ENCODE measurements at places on chromosomes 4 and X.
A peak's percentile ranks its signal among the peaks of the same experiment; 100 is the strongest.

DNA sequence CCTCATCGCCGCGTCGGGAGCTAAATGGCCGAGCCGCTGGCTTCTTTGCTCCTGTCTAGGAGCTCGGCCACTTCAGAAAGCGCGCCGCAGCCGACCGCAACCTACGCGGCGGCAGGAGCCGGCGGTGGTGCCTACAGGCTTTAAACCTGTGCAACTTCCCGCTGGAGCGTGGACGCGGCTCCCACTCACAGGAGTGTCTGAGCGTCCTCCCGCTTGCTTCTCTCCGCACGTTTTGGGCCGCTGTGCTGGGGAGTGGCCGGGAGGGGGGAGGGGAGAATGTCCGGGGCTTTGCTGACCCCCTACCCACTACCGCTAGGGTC lies 1.0 kb downstream of the NHSL2 start:
- no peak for DNase-seq

- DNase-seq, result no peak
Measured at GRCh38 chrX:2538031-2538757, 37.4 kb upstream of the DHRSX start.

- DNase-seq, result peak; percentile 60
Measured at GRCh38 chr4:101282076-101282844, 65.1 kb downstream of the PPP3CA start.

- no peak for DNase-seq
Measured at GRCh38 chr4:6876440-6876839, 33.2 kb upstream of the TBC1D14 start.

GRCh38 chr4:69490271-69490670 lies 5.4 kb downstream of the UGT2B4 start:
- no peak for DNase-seq

DNA sequence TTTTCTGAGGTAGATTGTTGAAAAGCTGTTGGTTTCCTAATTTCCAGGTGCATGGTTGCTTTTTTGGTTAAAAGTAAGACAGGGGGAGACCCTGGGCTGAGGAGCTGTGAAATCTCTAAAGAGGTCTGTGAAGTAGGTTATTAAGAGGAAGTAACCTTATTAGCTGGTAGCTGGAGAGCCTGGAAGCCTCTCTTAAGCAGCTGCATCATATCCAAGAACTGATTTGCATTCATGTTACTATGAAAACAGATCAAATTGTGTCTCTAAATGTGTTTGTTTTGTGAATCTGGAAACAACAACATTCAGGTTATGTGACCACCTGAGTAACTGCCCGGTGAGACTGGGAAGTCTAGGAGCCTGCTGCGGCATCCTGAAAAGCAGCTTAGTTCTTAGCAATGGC lies 54.1 kb downstream of the ARHGAP10 start:
- peak; percentile 35 for DNase-seq

GRCh38 chrX:21658152-21658737 lies at the start of gene KLHL34:
Gene KLHL34 (minus strand): TSS chrX:21658330. CDS start chrX:21657788, 542 bp downstream.
- DNase-seq, result no peak

DNA sequence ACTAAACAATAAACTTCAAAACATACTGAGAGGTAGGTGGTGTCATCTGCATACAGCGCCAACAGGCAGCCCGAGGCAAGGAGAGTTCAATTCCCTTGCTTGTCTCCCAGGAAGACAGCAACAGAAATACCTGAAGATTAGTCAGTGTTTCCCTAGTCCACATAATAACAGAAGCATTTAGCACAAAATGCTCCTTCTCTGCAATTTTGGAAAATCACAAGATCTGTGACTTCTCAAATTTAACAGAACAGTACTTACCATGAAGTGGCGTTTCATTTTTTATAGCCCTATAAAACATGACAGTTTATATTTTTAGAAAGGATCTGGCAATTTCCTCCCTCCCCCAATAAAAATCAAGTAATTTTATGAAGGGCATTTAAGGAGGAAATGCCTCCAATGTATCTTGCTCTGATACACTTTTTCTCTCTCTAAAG lies 67.1 kb upstream of the MYOZ2 start:
- no peak for DNase-seq

GRCh38 chr4:18397681-18398390 lies 376.3 kb upstream of the LCORL start:
- DNase-seq, result no peak

GRCh38 chr4:67332627-67333026 lies 212.7 kb downstream of the CENPC start:
- peak; percentile 11 for DNase-seq

GRCh38 chrX:68808686-68809357 lies 20.0 kb upstream of the EFNB1 start:
- DNase-seq, result no peak

DNA sequence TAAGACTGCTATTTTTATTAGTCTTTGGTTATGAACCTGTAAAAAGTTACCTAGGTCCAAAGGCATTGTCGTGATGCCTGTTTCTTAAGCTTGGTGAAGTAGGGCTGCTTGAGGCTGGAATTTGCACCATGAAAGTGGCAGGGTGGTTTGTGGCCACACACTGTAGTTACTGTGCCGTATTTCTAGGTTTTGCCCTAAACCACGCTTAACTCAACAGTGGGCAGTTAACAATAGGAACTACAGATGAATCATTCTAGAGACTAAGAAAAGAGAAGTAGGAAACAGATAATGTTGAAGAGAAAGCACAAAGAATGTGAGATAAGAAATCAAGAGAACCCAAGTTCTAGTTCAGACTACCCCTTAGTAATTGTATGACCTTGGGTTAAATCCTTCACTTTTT lies 11.5 kb downstream of the ETNPPL start:
- no peak for DNase-seq

DNA sequence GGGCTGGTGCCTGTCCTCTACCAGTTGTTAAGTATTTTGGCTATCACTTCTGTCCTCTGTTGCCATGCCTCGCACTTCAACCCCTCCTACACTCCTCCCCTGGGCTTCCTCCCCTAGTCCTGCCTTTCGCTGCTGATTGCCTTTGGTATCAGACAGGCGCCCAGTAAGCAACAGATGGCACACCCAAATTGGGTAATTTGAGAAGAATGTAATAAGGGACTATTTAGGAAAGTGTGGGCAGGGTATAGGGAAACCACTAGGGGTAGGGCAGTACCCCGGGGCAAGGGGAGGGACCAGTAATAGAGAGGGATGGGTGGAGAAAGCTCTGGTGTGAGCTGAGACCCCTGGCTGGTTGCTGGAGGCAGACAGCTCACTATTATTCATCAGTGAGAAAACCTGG lies 172.7 kb upstream of the USP9X start:
- DNase-seq, result no peak

DNA sequence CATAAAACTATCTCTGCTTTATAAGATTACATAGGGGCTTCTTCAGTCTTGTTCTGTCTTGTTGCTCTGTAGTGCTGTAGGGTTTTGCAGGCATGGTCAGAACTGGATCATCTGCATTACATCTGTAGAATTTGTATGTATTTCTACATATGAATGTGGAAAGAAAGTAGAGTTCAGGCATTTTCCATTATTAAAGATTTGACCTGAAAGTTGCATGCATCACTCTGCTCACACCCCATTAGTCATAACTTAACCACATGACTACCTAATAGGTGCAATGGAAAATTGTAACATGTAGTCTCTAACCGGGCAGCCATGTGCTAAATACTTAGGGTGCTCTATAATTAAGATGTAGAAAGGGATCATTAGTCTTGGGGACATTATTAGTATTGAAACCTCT lies 45.7 kb upstream of the AGA start:
- DNase-seq, result no peak

- no peak for DNase-seq
Measured at GRCh38 chr4:123393721-123394120, 2.9 kb upstream of the SPRY1 start.

- DNase-seq, result no peak
Measured at GRCh38 chrX:105299286-105299685, 78.8 kb upstream of the TEX13A start.

GRCh38 chr4:79574741-79575451 lies 166.9 kb upstream of the GK2 start:
- DNase-seq, result no peak

- no peak for DNase-seq
Measured at GRCh38 chrX:138710866-138711341, 613 bp downstream of the FGF13 start.

- peak; percentile 1 for DNase-seq
Measured at GRCh38 chrX:57044245-57044644, 48.9 kb upstream of the SPIN3 start.

DNA sequence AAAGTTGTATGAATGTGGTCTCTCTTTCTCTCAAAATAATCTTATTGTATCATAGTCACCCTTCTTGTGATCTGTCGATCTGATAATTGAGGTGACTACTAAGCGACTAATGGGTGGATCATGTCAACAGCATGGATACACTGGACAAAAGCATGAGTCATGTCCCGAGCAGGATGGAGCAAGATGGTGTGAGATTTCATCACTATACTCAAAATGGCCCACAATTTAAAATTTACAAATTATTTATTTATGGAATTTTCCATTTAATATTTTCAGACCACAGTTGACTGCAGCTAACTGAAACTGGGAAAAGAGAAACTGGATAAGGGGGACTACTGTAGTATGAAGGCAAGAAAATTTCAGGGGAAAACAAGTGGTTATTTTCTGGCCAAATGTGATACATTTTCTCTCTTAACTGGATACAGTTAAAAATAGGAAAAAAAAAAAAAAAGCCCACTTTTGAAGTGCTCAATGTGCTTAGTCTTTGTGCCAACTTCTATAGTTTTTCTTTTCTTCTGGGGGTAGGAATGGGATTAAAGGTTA lies 25.3 kb downstream of the FAM241A start:
- DNase-seq, result peak; percentile 21

- DNase-seq, result no peak
Measured at GRCh38 chr4:112128452-112128851, 16.8 kb upstream of the FAM241A start.

GRCh38 chrX:6738518-6739470 lies 203.9 kb upstream of the VCX3A start:
- DNase-seq, result no peak

DNA sequence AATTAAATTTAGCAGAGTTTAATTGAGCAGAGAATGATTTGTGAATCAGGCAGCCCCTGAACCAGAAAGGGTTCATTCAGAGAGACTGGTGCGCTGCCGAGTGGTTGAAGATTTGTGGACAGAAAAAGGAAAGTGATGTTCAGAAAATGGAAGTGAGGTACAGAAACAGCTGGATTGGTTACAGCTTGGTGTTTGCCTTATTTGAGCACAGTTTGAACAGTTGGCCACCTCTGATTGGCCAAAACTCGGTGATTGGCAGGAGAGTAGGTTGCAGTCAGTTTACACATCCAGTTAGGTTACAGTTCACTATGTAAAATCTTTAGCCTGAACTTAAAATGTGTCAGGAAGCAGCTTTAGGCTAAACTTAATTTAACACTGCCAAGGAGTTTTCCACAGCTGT lies 14.9 kb downstream of the MID1IP1 start:
- DNase-seq, result no peak

- DNase-seq, result no peak
Measured at GRCh38 chr4:107192601-107193000, 156.5 kb upstream of the DKK2 start.

DNA sequence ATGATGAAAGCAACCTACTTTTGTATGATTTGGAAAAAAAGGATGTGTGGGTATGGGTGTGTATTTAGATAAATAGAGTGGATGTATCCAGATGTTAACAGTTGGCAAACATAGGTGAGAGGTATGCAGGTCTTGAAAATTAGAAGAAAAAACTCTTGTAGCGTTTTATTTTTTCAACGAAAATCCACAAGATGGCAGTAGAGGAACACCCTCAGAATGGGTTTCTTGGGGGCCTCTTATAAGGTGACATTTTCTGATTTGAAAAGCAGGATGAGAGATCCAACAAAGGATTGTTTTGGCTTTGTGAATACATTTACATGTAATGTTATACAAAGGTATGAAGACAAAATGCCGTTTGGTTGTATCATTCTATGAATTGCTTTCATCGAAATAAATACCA lies 68.3 kb downstream of the FMR1NB start:
- peak; percentile 12 for DNase-seq

- DNase-seq, result no peak
Measured at GRCh38 chr4:104138116-104138515, 356.6 kb downstream of the CXXC4 start.

DNA sequence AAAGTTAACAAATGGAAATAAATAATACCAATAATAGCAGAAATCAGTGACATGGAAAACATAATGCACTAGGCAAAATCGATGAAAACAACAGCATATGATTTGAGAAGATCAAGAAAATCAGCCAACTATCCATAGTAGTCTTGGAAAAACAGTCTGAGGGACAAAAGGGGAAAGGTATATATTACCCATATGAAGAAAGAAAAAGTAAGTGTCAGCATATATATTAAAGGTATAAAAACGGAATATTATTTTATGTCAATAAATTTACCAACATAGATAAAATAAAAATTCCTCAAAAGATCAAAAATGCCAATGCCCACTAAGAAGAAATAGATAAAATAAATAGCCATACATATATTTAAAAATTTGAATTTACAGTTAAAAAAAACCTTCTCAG lies 33.0 kb downstream of the ACTRT1 start:
- no peak for DNase-seq

GRCh38 chrX:18426004-18426320 lies 554 bp downstream of the CDKL5 start:
- DNase-seq, result no peak

- no peak for DNase-seq
Measured at GRCh38 chr4:170400361-170400760, 310.6 kb upstream of the AADAT start.

- no peak for DNase-seq
Measured at GRCh38 chr4:20178902-20179576, 72.7 kb upstream of the SLIT2 start.

GRCh38 chr4:23911675-23912455 lies 22.0 kb upstream of the PPARGC1A start:
- no peak for DNase-seq

GRCh38 chrX:120000490-120001246 lies 57.1 kb upstream of the NKAP start:
- DNase-seq, result no peak

DNA sequence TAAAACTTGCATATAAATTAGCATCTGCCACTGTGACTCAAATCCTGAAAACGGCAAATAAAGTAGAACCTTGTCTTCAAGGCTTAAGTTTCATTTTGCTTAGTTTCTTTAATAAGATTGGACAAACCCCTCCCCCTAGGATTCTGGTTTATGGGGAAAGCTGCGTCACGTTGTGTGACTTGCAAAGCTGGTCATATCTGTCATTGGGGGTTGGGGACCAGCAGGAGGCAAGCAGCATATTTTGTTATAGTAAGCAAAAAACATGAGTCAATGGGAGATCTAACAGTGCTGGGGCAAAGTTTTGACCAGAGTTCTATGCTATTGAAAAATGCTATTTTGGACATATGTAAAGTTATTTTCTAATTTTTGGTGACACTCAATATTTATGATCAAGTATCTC lies 407.3 kb downstream of the PCDH18 start:
- no peak for DNase-seq

DNA sequence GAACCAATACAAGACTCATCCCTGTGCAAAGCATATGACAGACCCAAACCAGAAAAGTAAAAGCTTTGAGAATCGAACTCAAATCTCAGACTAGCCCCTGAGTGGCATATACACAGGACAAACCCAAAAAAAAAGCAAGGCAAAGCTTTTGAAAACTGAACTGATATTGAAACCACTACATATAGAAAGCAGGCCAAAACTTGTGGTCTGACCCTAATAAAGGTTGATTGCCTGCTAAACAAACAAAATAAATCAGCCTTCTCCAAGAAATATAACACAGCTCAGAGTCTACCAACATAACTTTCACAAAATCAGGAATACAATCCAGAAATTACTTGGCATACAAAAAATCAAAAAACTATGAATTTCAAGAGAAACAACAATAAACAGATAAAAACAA lies 40.3 kb downstream of the LRBA start:
- DNase-seq, result no peak

GRCh38 chr4:15653864-15654592 lies 1.1 kb downstream of the FBXL5 start:
- DNase-seq, result peak; percentile 54

GRCh38 chrX:97672138-97672537 lies 788.4 kb downstream of the RPA4 start:
- no peak for DNase-seq
